ENCODE measurements at places on chromosomes 2 and 18.

- DNase-seq, result no peak
These were observed 27.1 kb upstream of the PUM2 start for GRCh38 chr2:20377741-20378140.

DNA sequence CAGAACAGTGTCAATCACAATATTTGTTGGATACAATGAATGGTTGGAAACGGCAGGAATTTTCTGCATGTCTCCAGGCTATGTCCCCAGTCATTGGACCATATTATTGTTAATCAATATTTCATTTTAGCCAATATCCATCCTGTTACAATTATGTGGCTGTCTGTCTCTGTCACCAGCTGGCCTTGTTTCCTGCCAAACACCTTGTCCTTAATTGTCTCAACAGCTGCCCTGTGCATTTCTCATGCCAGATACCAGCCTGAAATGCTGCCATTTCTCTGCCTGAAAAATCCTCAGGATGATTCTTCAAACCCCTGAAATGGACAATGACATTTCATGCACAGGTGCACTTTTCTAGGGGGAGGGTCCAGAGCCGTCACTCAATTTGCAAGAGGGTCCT lies 170.6 kb downstream of the ALPK2 start:
- DNase-seq, result no peak

- DNase-seq, result no peak
These were observed 210.4 kb downstream of the METTL4 start for GRCh38 chr18:2360861-2361260.

GRCh38 chr2:119673796-119674195 lies 5.2 kb upstream of the TMEM177 start:
- no peak for DNase-seq

DNA sequence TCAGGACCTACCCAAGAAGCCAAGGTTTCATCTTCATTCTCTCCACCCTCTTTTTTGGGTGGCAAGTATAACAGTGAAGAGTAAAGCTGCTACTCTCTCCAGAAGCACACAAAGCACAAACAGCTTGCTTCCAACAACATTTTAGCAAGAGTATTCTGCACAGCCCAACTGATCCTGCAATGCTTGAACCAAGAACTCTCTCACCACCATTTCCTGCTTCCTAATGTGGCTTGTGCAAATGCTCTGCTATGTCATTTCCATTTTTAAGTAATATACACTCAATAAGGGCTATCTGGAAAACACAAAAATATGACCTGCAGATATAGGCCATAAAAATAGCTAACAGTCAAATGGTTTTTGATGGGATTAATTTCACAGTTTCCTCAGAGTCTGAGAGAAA lies 24.1 kb upstream of the IHH start:
- no peak for DNase-seq

DNA sequence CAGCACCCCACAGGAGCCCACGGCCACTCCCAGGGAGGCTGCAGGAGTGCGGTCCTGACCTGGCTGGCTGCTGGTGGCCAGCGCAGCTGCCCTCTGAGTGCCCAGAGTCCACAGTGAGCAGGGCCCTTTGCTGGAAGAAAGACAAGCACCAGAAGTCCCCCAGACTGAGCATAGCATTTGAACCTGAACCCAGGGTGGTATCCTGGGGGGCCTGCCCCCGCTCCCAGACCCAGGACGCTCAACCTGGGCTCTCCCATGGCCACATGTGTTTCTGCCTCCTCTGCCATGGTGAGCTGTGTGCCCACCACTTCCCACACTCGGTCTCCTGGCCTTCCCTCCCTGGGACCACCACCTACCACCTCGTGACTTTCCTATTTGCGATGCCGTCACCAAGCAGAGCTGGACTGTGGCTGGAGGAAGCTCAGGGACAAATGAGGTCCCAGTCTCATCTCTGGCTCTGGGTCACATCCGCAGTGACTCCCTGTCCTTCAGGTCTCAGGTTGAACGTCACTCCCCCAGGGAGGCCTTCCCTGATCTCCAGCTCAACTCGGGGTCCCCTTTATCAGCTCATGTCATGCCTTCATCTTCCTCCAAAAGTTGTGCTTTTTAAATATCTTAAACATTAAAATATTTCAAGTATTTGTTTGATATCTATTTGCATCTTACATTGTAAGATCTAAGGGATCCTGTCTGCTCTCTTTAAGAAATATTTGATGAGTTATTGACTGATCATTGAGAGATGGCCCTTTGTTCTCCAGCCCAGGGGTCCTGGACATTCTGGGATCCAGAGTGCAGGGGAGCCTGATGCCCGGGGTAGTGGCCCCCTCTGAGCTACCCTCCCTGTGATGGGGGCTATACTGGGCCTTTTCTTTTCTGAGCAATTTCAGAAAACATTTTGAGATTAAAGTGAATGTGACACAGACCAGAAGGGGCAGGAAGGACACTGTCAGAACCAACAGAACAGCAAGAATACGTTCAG lies 16.4 kb upstream of the GPR55 start:
- DNase-seq, result no peak

GRCh38 chr2:109458512-109458911 lies 155.3 kb downstream of the SEPTIN10 start:
- no peak for DNase-seq

DNA sequence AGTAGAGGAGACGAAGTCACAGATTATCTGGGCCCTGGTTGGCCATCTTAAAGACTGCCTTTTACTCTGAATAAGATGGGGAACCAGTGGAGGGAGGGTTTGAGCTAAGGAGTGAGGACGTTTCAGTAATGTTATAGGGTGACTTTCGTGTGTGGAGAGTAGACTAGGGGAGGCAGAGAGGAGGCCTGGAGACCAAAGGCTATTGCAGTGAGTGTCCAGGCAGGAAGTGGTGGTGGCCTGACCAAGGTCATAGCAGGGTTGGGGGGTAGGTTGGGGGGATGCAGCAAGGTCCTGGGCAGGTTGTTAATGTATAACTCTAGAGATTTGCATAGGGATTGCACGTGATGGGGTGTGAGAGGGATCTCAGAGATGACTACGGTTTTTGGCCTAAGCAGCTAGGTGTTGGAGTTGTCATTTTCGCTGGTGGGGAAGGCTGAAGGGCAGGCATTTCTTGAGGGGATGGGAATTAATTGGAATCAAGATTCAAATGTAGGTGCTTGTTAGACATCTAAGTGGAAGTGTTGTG lies 4.9 kb downstream of the CEP192 start:
- no peak for DNase-seq

All from EH (cell line).